Colonic mucosa (tissue), 4 donors: ENCODE measurements at places on chromosomes 1 and 21.

- no peaks in the 10 kb centered on the region for H3K4me1 ChIP-seq
- H3K27ac ChIP-seq: no peak within 1 kb of the TSS
- no peak within 1 kb of the TSS for H3K4me3 ChIP-seq
- DNase-seq: no peak
Measured at GRCh38 chr1:155033524-155033923, at the start of the genes DCST1 and DCST2. Gene DCST1, plus strand, starts transcription at chr1:155033824. Its CDS starts 213 bp downstream, at chr1:155034037. Gene DCST2, minus strand, starts transcription at chr1:155033781. Its CDS starts 80 bp downstream, at chr1:155033701.

DNA sequence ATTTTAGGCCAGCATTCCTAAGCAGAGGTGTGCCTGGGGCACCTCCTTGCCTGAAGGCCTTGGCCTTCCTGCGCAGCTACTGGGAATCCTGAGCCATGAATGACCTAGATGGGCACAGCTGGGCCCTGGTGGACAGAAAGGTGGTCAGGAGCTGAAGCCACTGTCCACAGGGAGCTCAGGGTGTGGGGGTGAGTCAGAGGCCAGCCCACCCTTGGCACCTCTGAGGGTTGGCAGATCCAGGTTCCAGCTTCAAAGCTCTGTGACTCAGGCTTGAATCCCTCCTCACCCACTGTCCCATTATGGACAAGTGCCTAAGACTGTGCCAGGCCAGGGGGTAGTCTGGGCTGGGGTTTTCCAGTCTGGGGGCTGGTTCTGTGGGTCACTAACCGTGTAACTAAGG, 6.4 kb upstream of the EDN2 start:
- no peaks in the 10 kb centered on the region for H3K4me1 ChIP-seq
- no peak for DNase-seq
- H3K36me3 ChIP-seq: no peaks in the 10 kb centered on the region
- H3K27me3 ChIP-seq: no peaks in the 10 kb centered on the region
- H3K27ac ChIP-seq: no peak overlapping the region

- H3K4me3 ChIP-seq: no peak overlapping the region
- H3K27ac ChIP-seq: no peak overlapping the region
- no peak for DNase-seq
- no peaks in the 10 kb centered on the region for H3K27me3 ChIP-seq
Measured at GRCh38 chr1:78184460-78185072, 138.8 kb downstream of the GIPC2 start.

GRCh38 chr1:32289256-32289655, 2.6 kb upstream of the HDAC1 start:
- no peaks in the 10 kb centered on the region for H3K36me3 ChIP-seq
- H3K4me3 ChIP-seq: no peak overlapping the region
- peak overlapping the region; percentile 44 for H3K27ac ChIP-seq

- H3K27me3 ChIP-seq: no peaks in the 10 kb centered on the region
- no peaks in the 10 kb centered on the region for H3K36me3 ChIP-seq
- peaks cover 8% of the 10 kb centered on the region for H3K4me1 ChIP-seq
- H3K4me3 ChIP-seq: no peak overlapping the region
- H3K27ac ChIP-seq: no peak overlapping the region
Measured at GRCh38 chr1:84347932-84348555, 46.5 kb downstream of the SAMD13 start.

GRCh38 chr1:197965132-197965840, 48.1 kb downstream of the LHX9 start:
- no peaks in the 10 kb centered on the region for H3K4me1 ChIP-seq
- no peak for DNase-seq
- no peak overlapping the region for H3K4me3 ChIP-seq

DNA sequence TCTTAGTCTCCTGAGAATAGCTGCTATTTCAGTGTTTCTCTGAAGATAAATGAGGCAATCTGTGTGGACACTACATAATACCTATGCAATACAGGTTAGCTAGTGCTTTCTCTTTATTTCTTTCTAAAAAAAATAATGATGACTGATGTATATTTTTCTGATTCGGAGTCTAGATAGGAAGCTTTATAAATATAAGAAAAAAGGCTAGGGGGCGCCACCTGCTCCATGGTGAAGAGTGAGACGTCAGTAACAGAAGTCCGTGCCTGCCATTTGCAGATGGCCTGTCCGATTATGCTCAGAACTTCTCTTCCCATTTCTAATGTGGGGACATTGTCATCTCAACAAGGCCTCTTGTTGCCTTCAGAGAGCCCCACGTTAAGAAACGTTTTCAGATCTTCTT, 26.4 kb downstream of the QSOX1 start:
- no peak overlapping the region for H3K27ac ChIP-seq

DNA sequence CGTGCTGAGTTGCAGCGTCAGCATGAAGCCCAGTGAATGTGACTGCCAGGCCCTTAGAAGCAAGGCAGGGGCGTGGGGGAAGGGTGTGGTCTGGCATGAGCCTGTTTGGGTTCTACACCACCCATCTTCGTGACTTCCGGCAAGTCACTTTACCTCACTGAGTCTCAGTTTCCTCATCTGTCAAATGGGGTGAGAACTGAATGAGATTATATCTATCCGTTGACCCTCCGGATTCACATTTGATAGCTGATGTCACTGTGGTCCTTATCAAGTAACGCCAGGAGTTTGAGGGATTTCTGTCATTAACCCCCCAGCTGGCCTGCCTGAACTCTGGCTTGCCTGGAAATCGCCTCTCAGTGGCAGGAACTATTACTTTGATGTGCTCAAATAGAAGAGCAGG, 15.6 kb downstream of the MRPL37 start:
- no peaks in the 10 kb centered on the region for H3K27me3 ChIP-seq
- no peak for DNase-seq
- no peak overlapping the region for H3K4me3 ChIP-seq
- H3K27ac ChIP-seq: no peak overlapping the region
- peaks cover 22% of the 10 kb centered on the region for H3K36me3 ChIP-seq
- H3K4me1 ChIP-seq: no peaks in the 10 kb centered on the region

GRCh38 chr21:37075214-37075770, 2.2 kb downstream of the TTC3 start:
- no peaks in the 10 kb centered on the region for H3K27me3 ChIP-seq
- DNase-seq: no peak
- no peaks in the 10 kb centered on the region for H3K36me3 ChIP-seq
- H3K27ac ChIP-seq: no peak overlapping the region
- no peaks in the 10 kb centered on the region for H3K4me1 ChIP-seq
- no peak overlapping the region for H3K4me3 ChIP-seq

GRCh38 chr1:156524481-156524869, 23.9 kb upstream of the MEF2D start:
- no peaks in the 10 kb centered on the region for H3K27me3 ChIP-seq
- no peaks in the 10 kb centered on the region for H3K4me1 ChIP-seq
- no peak overlapping the region for H3K4me3 ChIP-seq
- no peak overlapping the region for H3K27ac ChIP-seq
- no peak for DNase-seq

- no peaks in the 10 kb centered on the region for H3K27me3 ChIP-seq
- no peak overlapping the region for H3K27ac ChIP-seq
- no peak for DNase-seq
- H3K36me3 ChIP-seq: no peaks in the 10 kb centered on the region
Measured at GRCh38 chr1:200909757-200910239, 15.1 kb downstream of the INAVA start.

DNA sequence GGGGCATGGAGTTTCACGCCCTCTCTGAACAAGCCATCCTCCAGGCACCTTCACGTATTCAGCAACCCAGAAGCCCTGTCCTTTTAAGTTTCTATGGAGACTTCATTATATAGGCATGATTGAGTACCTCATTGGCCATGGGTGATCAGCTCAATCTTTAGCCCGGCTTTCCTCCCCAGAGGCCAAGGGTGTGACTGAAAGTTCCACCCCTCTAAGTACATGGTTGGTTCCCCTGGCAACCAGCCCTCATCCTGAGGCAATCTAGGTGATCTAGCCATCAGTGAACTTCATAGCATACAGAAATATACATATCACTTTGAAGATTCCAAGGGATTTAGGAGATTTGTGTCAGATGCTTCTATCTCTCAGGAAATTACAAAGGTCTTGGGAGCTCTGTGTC, 21.3 kb upstream of the DHX9 start:
- no peak overlapping the region for H3K4me3 ChIP-seq
- H3K27ac ChIP-seq: no peak overlapping the region
- no peak for DNase-seq
- H3K36me3 ChIP-seq: no peaks in the 10 kb centered on the region
- no peaks in the 10 kb centered on the region for H3K27me3 ChIP-seq

- DNase-seq: peak; percentile 89
- H3K4me3 ChIP-seq: peak within 1 kb of the TSS; percentile 93
- no peaks in the 10 kb centered on the region for H3K27me3 ChIP-seq
- H3K36me3 ChIP-seq: no peaks in the 10 kb centered on the region
- H3K4me1 ChIP-seq: peaks cover 25% of the 10 kb centered on the region
Measured at GRCh38 chr1:36155408-36156328, at the start of gene MAP7D1. Gene MAP7D1, plus strand, starts transcription at chr1:36156160. Its CDS starts 258 bp downstream, at chr1:36156418.

- no peaks in the 10 kb centered on the region for H3K27me3 ChIP-seq
- no peak overlapping the region for H3K27ac ChIP-seq
- H3K36me3 ChIP-seq: no peaks in the 10 kb centered on the region
- no peak for DNase-seq
Measured at GRCh38 chr1:34822202-34822601, 29.4 kb downstream of the GJA4 start.

GRCh38 chr21:22536509-22536908, 1538.3 kb downstream of the NCAM2 start:
- H3K27me3 ChIP-seq: no peaks in the 10 kb centered on the region
- DNase-seq: no peak
- no peak overlapping the region for H3K4me3 ChIP-seq
- no peaks in the 10 kb centered on the region for H3K4me1 ChIP-seq

- no peaks in the 10 kb centered on the region for H3K4me1 ChIP-seq
- no peaks in the 10 kb centered on the region for H3K36me3 ChIP-seq
- no peak overlapping the region for H3K4me3 ChIP-seq
- H3K27me3 ChIP-seq: no peaks in the 10 kb centered on the region
Measured at GRCh38 chr1:59266180-59266926, 30.5 kb upstream of the FGGY start.

GRCh38 chr1:172600615-172601014, 58.3 kb upstream of the FASLG start:
- no peaks in the 10 kb centered on the region for H3K4me1 ChIP-seq
- DNase-seq: no peak
- H3K27me3 ChIP-seq: no peaks in the 10 kb centered on the region

GRCh38 chr1:205480349-205480985, 24.0 kb upstream of the CDK18 start:
- no peak overlapping the region for H3K4me3 ChIP-seq
- H3K4me1 ChIP-seq: no peaks in the 10 kb centered on the region
- H3K27ac ChIP-seq: no peak overlapping the region
- H3K27me3 ChIP-seq: no peaks in the 10 kb centered on the region

GRCh38 chr1:183205196-183205781, 19.2 kb downstream of the LAMC2 start:
- no peak for DNase-seq
- H3K27me3 ChIP-seq: no peaks in the 10 kb centered on the region
- no peak overlapping the region for H3K4me3 ChIP-seq
- H3K27ac ChIP-seq: no peak overlapping the region
- no peaks in the 10 kb centered on the region for H3K4me1 ChIP-seq

DNA sequence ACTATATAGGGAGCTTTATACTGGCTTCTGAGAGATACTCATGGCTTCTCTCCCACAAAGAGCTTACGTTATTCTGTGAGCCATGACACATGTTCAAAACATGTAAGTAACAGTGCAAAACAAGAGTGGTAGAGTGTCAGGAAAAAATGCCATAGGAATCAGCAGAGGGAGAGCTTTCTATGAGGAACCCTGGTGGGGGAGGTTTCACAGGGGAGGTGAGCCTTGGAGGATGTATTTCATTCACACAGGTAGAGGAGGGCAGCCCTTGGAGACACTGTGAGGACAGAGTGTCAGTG, 72.7 kb upstream of the LYST start:
- H3K4me1 ChIP-seq: no peaks in the 10 kb centered on the region
- H3K4me3 ChIP-seq: no peak overlapping the region
- no peak for DNase-seq
- no peaks in the 10 kb centered on the region for H3K36me3 ChIP-seq
- no peaks in the 10 kb centered on the region for H3K27me3 ChIP-seq

DNA sequence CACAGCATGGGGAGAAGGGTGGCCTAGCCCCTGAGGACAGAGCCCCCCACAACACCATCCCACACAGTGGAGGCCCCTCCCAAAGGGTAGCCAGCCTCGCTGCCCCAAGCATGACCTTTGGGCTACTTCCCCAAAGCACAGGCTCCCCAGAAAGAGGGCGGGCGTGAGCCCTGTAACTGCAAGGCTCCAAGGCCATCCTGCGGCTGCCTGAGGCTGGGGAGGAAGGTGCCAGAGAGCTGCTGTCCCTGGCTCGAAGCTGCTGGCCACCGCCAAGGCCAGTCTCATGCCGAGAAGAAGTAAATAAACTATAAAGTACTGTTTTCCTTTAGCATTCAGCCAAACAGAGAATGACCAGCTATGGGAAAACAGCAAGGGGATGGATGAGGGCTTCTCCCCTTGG, 27.5 kb downstream of the UBASH3A start:
- no peaks in the 10 kb centered on the region for H3K27me3 ChIP-seq
- H3K4me1 ChIP-seq: no peaks in the 10 kb centered on the region
- DNase-seq: no peak
- no peak overlapping the region for H3K4me3 ChIP-seq
- no peaks in the 10 kb centered on the region for H3K36me3 ChIP-seq
- H3K27ac ChIP-seq: no peak overlapping the region

DNA sequence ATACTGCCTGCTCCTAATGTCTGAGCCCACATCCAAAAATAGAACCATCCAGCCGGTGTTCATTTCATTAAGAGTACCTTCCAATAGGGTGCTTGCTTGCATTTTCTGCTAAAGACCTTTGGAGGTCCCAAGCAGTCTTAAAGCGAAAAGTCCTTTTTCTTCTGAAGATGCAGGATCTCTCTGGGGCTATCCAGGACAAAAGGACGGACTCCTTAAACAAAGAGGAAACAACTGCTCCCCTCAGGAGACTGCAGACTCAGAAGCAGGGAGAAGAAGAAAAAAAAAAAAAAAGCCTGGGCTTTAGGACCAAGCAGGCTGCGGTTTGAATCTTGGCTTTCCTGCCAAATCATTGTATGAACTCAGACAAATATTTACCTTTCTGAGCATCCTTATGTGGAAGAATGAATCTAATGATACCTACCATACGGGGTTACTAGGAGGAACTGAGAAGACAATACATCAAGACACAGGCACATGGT, 204.0 kb downstream of the PLPP3 start:
- no peak for DNase-seq
- no peaks in the 10 kb centered on the region for H3K27me3 ChIP-seq
- H3K27ac ChIP-seq: no peak overlapping the region
- H3K4me3 ChIP-seq: no peak overlapping the region

GRCh38 chr1:160061369-160062229, 8.4 kb downstream of the KCNJ10 start:
- H3K27ac ChIP-seq: no peak overlapping the region
- H3K27me3 ChIP-seq: no peaks in the 10 kb centered on the region
- H3K4me3 ChIP-seq: no peak overlapping the region

DNA sequence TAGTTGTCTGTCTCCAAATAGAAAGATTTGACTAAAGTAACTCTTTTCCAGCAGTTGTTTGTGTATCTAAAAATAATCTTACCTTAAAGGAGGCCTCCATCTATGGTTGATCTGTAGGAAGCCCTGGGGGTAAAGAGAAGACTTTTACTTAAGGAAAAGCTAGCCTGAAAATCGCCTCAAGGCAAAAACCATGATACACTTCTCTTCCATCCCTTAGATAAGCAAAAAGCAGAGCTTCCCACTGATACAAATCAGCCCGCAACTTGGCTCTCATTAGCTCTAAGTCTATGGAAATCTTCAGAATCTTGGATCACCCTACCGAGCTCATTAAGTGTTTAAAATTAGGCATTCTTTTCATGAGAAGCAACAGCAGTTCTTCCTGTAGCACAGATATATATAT, 576.9 kb upstream of the PTBP2 start:
- no peak for DNase-seq
- no peaks in the 10 kb centered on the region for H3K36me3 ChIP-seq
- no peak overlapping the region for H3K27ac ChIP-seq
- H3K4me1 ChIP-seq: no peaks in the 10 kb centered on the region
- H3K27me3 ChIP-seq: no peaks in the 10 kb centered on the region

- H3K27me3 ChIP-seq: no peaks in the 10 kb centered on the region
- no peak for DNase-seq
- peaks cover 20% of the 10 kb centered on the region for H3K4me1 ChIP-seq
- H3K27ac ChIP-seq: peak overlapping the region; percentile 21
Measured at GRCh38 chr1:154431586-154432373, 26.6 kb downstream of the IL6R start.
